ENCODE measurements at places on chromosomes 7 and 10.

GRCh38 chr10:83536426-83536825 lies 602.9 kb upstream of the GHITM start:
- DNase-seq: no peak

DNA sequence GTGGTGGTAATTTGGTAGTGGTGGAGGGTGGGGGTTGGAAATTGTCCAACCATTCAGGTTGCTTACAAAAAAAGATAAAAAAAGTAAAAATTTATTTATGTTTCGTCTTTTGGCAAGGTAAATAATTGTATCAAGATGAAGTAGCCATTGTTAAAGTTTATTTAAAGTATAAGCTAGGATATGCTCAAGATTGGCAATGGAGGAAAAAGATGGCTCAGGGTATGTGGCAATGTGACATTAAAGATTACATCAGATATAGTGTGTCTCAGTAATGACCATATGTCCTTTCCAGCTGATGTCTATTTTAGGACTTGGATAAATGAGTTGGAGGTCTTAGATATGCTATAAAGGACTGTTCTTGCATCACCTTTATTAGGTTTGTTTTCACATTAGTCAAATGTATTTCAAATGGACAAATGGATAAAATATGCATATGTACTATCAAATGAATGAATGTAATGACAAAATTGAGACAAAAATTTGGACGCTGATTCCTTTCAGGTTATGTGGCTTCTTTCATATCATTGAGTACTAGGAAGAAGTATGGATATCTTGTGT lies 60.9 kb downstream of the ST7 start:
- DNase-seq: no peak

DNA sequence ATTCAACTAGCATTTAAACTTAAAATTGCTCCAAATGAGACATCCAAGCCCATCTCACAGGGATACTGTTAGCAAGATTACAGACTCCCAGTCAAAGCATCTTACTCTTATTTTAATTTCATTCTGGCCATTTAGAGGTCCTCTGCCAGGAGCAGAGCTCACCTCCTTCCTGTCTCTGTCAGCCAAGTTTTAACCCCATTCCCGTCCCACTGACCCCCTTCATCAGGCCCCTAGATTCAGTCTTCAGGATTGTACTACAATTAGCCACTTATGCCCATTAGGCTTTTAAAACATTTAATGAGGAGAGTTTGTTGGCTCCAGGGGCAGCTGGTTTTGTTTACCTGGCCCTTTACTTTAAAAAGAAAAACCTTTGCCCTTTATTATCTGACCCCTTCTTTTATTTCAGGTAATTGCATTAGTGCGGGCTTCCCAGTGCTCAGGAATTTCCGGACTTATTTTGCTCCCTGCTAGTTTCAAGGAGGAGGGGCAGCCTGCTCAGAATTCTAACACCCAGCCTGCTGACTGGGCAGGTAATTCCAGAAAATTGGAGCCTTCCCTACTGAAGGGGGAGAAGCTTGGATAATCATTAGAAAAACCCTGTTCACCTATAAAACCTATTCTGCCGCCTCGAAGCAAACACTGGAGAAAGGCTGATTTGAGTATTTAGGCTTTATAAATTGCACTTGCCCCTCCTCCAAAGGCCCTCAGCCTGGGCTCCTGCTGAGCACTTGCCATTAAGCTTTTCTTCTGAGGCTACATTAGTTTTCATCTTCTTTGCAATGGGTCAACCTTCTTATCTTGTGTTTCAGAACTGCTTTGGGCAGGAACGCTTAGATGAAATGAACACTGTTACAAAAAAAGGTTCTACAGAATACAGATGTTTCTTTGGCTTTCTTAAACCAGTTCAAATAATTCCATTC lies 200.5 kb upstream of the HPS1 start:
- no peak for DNase-seq

DNA sequence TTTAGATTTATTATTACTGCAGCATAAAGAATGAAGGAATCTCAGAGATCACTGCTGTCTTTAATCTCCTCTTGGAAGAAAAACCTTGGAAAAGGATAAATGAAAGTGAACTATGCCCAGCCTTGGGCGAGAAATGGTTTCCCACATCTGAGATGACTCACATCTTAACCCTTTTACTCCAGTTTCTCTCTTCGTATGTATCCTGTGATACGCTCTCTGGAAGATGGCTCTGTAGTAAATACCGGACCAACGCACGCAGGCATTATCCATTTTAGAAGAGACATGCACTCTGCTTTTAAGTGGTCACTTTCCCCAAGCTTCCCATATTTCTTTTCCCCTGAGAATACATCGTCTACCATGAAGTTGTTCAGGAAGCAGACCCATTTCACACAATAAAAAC lies 207.3 kb upstream of the BMPER start:
- no peak for DNase-seq

DNA sequence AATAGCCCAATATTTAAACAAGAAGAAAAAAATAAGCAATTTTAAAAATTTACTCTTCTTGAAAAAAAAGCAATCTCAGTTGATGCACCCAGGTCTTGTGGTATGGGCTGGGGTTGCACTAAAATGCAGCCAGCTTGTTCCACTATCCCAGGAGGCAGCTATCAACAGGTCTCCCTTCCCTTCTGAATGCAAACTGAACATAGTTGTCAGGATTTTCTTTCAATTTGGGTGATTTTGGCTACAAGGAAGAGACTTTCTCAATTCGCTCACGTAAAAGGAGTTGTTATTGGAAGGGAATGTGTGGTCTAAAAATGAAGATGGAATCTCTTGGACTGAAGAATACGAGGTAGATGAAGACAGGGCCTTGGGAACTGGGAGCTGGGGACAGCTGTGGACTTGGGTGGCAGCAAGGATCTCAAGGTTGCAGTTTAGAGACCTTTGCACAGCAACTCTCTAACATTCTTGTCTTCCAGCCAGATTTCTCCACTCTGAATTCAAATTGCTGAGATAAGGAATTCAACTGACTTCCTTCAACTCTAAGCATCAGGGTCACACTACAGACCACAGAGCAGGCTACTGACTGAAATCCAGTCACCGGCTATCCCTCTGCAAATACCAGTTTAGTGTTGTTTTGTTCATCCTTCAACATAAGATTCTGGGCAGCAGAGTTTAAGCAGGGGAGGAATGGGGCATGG lies 3.1 kb upstream of the TMEM26 start:
- no peak for DNase-seq

GRCh38 chr7:105268511-105269392 lies 120.0 kb downstream of the SRPK2 start:
- DNase-seq: no peak

DNA sequence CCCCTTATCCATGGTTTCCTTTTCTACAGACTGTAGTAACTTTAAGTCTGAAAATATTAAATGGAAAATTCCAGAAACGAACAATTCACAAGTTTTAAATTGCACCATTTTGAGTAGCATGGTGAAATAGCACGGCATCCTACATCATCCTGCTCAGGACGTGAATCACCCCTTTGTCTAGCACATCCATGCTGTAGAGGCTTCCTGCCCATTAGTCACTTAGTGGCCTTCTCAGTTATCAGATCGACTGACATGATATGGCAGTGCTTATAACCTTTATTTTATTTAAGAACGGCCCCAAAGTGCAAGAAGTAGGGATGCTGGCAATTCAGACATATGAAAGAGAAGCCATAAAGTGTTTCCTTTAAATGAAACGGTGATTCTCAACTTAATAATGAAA lies 82.7 kb downstream of the CPXM2 start:
- DNase-seq: no peak

- DNase-seq: no peak
Measured at GRCh38 chr7:116259871-116260440, 49.6 kb downstream of the TES start.

DNA sequence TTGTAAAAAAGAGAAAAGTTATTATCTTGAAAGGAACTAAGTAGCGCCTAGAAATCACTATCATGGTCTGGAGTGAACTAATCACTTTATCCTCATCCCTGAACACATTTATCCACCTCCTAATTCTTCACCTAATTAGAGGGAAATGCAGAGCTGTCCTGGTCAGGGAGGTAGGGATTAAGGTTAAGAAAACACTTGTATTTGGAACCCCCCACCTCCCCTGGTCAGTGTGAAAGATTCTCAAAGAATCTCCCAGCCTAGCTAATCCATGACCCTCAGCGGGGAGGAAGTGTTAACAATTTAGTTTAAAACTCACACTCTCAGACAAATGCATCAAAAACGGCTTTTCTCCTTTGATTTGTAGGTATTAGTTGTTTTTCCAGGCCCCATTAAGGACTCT lies 83.8 kb downstream of the FAM204A start:
- no peak for DNase-seq

- no peak for DNase-seq
Measured at GRCh38 chr7:150824379-150825177, 24.0 kb downstream of the TMEM176A start.

DNA sequence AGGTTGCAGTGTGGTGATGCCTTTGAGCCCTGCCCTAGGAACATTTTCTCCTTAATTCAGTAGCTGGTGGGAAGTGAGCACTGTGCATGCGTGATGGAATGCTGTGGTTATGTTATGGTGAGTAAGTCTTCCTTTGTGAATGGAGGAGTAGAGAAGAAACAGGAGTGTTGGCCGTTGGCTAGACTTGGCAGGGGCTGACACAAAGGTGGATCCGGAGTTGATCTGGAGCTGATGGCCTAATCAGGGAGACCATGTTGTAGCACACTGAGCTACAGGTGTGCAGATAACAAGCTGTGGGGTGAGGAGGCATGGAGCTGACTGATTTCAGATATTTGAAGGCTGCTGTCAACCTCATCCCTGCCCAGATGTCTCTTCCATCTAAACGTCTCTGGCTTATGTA lies 122.3 kb downstream of the CNNM2 start:
- no peak for DNase-seq

GRCh38 chr10:119301397-119301796 lies 94.0 kb downstream of the GRK5 start:
- peak; percentile 39 for DNase-seq

DNA sequence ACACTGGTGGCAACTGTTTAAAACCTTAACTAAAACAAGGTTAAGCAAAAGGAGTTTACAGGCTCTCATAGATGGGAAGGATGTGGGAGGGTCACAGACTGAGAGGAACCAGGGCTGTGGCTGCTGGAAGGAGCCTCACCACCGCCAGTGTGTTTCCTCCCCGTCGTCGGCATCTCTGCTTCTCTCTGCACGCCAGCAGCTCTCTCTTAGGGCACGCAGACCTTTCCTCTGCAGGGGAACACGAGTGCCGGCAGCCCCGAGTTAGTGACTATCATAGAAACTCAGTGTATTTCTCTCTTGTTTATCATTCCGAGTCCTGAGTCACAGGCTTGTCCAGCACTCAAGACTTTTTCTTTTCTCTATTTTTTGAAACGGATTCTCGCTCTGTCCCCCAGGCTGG lies 8.1 kb upstream of the SH2D4B start:
- DNase-seq: no peak

- no peak for DNase-seq
Measured at GRCh38 chr7:47371317-47371716, 210.6 kb downstream of the TNS3 start.

DNA sequence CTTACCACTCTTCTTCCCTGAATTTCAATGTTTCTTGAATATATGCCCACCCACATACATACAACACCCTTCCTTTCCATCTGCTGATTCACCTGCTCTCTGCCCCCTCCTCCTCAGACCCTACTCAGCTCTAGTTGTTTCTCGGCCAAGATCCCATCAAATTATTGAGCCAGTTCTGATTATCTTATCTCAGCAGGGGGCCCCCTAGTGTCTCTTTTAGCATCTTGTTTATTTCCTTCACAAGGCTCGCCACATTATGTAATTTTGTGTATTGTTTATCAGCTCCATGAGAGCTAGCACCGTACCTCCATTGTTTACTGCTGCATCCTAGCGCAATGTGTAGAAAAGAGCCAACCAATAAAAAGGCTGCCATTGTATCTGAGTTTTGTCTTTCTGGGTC lies 71.9 kb downstream of the FAM13C start:
- no peak for DNase-seq

GRCh38 chr7:115511330-115511729 lies 519.2 kb downstream of the TFEC start:
- no peak for DNase-seq

GRCh38 chr7:1883031-1883761 lies 213.1 kb downstream of the ELFN1 start:
- DNase-seq: no peak

DNA sequence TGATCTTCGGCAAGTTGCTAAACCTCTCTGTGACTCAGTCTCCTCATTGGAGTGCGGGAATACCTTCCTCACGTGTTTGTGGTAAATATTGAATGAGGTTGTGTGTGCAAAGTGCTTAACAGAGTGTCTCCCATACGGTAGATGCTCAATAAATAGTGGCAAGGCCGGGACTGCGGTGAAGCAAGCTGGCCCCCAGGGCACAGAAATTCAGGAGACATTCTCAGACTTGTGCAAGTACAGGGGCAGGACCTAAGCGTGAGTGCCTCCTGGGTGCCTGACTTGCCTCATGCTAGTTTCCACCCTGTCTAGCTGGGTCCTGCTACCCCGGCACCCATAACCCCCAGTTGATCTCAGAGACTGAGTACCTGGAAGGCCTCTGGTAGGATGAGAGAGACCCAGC lies 97.8 kb downstream of the CDH23 start:
- no peak for DNase-seq

- DNase-seq: no peak
Measured at GRCh38 chr10:37736120-37736519, 121.3 kb downstream of the ZNF248 start.

DNA sequence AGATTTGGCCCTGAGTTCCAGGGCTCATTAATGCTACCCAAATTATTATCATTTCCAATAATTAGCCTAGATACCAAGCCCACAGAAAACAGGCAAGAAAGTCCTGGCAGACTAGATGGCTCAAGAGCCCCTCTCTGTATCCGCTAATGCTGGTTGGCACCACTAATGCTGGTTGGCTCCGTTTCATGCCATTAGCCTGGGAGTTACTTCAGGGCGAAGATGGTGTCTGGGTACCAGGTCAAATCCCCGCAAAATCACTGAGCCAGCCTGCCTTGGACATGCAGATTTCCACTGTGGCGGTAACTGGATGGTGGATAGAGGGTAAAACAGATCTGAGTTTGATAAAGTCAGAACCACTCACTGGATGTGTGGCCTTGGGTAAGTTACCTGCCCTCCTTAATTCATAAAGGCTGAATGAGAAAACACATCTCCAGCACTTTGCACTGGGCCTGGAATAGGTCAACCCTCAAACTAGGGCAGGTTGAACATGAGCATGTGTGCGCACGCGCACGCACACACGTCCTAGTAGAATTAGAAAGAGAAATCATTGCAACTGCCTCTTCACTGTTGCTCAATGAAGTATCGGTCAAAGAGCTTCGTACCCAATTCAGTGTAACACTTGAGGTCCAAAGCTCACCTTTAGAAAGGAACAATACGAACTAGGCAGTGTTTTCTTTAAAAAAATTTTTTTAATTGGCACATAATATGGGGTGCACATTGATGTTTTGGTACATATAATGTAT lies 91.5 kb downstream of the PRPF18 start:
- no peak for DNase-seq

DNA sequence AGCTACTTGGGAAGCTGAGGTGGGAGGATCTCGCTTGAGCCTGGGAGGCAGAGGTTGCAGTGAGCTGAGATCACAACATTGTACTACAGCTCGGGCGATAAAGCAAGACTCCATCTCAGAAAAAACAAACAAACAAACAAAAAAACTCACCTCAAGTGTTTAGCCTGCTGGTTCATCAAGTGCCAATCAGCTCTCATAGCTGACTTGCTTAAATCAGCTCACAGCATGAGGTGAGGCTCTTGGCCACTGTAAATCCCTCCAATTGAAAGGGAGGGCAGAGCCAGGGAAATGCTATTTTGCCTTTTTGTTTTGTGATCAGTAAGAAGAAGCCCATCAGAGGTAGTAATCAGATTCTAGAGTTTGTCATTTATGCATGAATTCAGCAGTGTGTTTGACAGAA lies 112.3 kb downstream of the RAB11FIP2 start:
- no peak for DNase-seq

Data from stimulated activated CD4-positive, alpha-beta T cell treated with anti-CD3 and anti-CD28 coated beads, Interleukin-12 subunit alpha, Interleukin-12 subunit beta, amount 100 ng/mL, for 24 hours (primary cell).